T-helper 2 cell (primary cell): ENCODE measurements at places on chromosomes 4 and X.

DNA sequence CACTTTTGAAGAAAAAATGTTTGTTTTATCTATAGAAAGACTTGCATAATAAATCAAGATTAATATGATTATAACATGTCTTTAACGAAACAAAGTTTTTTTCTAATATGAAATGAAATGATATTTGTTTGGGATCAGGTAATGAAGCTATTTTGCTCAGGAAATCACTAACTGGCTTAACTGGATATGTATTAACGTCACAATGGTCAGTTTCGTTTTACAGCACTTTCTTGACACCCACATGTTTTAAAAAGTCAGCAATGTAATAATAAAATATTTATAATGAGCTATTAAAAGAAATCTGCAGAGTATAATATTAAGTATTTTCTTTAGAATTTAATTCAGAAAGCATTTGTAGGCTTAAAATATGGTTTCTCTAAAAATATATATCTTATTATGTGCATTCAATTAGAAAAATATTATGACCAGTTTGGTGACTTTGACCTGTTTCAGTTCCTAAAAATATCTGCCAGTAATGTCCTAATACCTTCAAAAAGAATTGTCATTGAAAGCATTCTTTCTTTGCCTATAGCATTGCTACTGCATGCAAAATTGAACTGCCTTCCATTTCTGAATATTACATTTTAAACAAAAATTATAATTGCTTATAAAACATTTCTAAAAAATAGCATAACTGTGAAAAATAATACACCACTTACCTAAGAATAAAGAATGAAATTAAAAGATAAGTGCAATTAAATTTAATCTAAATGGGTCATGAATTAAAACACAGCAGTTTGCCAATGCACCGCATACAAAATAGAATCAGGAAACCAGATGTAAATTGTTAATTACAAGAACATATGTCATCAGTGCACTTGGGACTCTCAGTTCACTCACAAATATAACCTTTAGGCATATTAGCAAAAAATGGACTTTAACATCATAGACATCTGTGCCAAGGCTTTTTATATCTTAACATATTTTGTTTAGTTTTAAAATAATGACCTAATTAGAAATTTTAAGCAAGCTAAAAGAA is 31.6 kb downstream of the TIGD2 start:
- DNase-seq = no peak

- DNase-seq = no peak
Observed at GRCh38 chr4:41133454-41134018, 80.8 kb downstream of the APBB2 start.

DNA sequence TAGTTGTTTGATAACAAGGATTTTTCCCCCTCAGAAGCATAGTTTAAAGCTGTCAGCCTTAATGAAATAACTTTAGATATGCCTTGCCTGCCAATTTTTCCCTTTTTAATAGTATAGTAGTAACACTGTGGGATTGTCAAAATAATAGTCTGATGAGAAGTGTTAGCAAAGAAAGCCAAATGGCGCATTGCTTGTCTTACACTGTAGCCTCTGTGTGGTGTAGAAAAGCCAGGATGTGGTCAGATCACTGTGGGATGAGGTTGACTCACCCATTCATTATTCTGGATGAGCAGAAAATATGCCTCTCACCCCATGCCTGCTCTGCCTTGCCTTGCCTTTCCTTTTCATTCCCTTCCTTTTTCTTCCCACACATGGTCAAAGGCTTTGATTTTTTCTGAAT is 257.8 kb upstream of the NRK start:
- no peak for DNase-seq

DNA sequence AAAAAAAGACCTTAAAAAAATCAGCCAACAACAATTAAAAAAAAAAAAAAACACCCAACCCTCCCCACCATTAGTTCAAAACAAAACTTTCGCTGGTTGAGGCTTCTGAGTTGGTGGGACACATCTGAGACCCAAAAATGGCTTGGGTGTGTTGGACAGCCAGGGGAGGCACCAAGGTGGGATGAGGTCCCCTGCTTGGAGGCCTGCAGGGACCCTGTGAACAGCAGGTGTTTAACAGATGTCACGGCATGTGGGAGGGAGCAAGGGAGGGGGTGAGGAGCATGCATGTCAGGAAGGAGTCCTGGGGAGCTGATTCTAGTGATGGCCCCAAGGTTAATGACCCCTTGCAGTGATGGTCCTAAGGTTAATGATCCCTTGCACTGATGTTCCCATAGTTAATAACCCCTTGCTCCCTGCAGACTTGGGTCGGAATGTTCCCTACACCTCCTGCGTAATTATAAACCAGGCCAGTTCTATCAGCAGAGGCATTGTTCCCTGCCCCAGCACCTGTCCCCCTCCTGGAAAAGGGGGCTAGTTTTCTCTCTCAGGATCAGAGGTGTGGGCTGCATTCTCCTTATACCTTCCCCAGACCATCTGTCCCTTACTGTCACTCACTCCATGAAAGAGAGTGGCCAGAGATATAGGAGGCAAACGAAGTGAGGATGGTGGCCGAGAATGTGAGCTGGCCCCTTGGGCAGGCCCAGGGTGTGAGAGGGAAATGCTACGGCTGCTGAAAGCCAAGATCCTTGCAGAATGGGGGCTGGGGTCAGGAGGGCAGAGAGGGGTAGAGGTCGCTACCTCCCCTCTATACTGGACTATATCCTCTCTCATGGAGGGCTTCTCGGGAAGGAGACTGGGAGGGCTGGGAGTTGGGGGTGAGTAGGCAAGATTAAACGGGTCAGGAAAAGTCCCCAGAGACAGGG is 2.3 kb upstream of the FOXP3 start:
- DNase-seq = no peak

DNA sequence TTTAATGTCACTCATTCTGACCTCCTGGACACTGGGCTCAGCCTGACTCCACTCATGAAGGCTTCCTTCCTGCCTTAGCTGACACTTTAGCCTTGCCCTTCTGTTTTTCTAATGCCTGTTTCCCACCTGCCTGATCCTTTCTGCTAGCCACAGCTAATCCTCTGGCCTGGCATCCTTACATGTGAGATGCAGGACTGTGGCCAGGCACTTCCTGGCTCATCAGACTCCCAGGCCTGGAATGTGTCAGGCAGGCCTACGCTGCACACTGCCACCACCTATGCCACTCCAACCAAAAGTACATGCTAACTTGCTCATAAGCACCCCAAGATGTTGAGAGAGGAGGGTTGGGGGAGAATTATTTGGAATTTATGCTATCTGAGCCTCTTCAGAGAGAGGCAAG is 138.8 kb upstream of the NALF2 start:
- DNase-seq = no peak
